Effector CD8-positive, alpha-beta T cell (primary cell): ENCODE measurements at places on chromosomes 2 and 18.

DNA sequence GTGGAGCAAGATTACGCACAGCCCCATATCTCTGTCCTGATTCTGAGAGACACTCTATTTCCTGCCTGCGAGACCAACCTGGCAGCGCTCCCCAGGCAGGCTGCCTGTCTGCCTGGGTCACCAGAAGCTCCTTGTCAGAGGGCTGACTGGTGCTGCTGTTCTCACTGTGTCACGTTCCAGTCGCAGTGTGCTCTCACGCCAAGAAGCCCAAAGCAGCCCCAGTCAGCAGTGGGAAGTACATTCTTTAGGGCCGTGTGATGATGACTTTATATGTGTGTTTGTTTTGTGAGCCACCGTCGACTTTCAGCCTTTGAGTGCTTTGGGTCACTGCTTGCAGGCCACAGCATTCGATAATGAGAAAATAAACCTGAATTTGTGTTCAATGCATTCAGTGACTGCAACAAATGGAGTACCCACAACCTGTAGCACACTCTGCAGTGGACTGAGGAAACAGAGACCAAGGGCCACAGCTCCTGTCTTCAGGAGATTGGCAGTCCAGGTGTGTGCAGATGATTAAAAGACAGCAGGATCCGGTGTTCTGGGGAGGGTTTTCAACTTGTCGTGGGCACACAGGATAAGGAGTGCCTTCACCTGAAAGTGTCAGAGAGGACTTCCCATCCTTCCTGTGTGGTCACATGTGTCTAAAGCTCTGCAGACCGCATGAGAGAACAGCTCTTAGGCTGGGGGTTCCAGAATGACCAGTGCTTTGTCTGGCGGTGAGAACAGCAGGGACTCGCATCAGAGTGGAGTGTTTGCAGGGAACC is 4.8 kb downstream of the TNFRSF11A start:
- DNase-seq: no peak

GRCh38 chr2:119218478-119219064 is 5.1 kb upstream of the STEAP3 start:
- DNase-seq: no peak

- DNase-seq: no peak
These were observed 130.2 kb downstream of the CD226 start for GRCh38 chr18:69817335-69817940.

DNA sequence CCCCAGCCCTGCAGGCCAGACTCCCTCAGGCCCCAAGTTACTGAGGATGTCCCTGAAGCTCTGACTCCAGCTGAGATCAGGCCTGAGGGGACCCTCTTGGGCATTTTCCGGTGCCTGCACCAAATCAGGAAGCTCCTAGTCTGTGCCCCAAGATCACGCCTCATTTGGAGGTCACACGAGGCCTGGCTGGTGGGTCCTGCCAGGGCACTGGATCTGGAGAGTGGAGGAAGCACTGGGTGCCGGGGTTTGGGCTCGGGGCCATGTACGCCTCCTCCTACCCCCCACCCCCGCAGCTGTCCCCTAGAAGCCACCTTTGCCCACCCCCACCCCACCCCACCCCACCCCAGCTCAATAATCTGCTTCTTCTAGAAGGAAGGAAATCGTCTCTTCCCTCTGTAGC is 16.2 kb downstream of the SH2D6 start:
- DNase-seq: no peak

- no peak for DNase-seq
These were observed 7.7 kb downstream of the ACVR1C start for GRCh38 chr2:157620956-157621355.

GRCh38 chr2:29524652-29525051 is 396.7 kb downstream of the ALK start:
- no peak for DNase-seq

- DNase-seq: no peak
These were observed 56.4 kb downstream of the NRXN1 start for GRCh38 chr2:50975546-50975945.

GRCh38 chr2:100380681-100381080 is 36.8 kb downstream of the CHST10 start:
- no peak for DNase-seq

DNA sequence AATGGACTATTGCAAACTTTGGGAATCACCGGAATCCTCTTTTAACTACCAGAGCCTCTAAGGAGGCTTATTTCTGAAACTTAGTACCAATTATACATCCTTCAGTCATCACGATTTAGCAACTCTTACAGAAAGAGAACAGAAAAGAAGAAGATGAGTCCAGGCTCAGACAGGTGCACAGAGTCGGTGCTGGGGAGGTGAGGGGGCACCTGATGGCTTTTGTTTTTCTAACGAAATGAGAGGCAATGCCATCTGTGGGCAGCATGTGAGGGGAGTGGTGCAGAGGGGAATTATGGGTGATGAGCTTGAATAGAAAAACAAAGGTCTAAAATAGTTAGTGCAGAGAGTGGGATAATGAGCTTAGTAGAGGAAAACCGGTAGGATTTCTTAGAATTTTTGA is 522.6 kb downstream of the CMPK2 start:
- DNase-seq: no peak

DNA sequence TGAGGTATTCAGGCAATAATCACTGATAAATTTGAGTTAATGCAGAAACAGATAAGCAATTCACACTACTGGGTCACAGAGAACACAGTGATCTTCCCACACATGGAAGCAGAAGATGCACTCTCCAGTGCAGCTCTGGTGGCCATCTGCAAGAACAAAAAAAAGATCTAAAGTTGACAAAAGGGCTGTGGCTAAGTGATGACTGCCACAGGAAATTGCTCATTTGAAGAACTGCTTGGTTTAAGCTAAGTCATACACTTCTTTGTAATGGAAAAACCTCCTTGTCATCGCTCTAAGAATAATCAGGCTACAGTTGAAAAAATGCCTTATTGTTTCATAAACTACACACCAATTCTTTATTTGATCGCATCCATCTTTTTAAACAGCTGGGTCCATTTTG is 115.1 kb downstream of the DTNB start:
- no peak for DNase-seq

GRCh38 chr2:38390947-38391346 is 13.9 kb upstream of the ATL2 start:
- no peak for DNase-seq

DNA sequence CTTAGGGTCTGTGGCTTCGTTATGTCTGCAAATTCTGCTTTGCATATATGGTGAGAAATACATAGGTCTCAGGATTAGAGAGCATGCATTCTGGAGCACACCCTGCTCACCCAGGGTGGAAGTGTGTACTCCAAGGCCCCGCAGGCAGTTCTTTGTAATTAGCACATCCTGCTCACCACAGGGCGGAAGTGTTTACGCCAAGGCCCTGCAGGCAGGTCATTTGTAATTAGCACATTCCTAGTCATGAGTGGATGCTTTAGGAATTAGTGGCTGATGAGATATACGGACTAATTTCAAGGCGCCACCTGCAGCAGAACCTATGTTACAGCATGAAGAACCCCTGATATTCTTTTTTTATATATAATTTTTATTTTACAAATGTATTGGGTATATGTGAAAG is 4.2 kb downstream of the ALLC start:
- no peak for DNase-seq
